Naive thymus-derived CD4-positive, alpha-beta T cell (primary cell): ENCODE measurements at places on chromosomes 12 and 14. TPM values are rescaled to one million over a fixed set of nuclear protein-coding genes. Genes with fewer than 3 reads are reported as not detected.

The NYNRIN gene
- total RNA-seq = 0.14 TPM

GRCh38 chr14:78088916-78089315 lies 81.3 kb upstream of the NRXN3 start:
- DNase-seq = no peak

- no peak for DNase-seq
Observed at GRCh38 chr12:121678716-121679300, 9.4 kb upstream of the MORN3 start.

- peak; percentile 59 for DNase-seq
Observed at GRCh38 chr12:103928682-103929045, 1.5 kb upstream of the HSP90B1 start.

The PRH2 gene
- not detected for total RNA-seq

The MEG3 gene
- total RNA-seq = not detected

- no peak for DNase-seq
Observed at GRCh38 chr14:72573725-72574417, 320.0 kb downstream of the DPF3 start.

DNA sequence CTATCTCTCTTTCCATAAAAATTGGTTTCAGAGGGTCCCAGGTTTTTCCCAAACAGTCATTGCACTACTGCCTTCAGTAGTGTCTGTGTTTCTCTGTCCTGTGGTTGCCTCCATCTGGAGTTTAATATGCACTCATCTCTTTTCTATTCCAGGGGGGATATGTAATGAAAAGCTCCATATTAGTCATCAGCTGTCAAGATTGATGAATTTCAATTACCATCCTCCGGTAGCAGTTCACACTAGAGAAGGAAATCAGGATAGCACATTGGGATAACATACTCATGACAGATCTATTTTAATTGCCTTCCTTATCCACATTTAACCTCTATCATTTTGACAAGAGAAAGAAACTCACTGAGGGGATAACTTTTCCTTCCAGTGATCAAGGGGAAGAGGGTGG lies 589.0 kb upstream of the SEL1L start:
- DNase-seq = no peak

- no peak for DNase-seq
Observed at GRCh38 chr14:37061697-37062096, 110.7 kb downstream of the SLC25A21 start.

DNA sequence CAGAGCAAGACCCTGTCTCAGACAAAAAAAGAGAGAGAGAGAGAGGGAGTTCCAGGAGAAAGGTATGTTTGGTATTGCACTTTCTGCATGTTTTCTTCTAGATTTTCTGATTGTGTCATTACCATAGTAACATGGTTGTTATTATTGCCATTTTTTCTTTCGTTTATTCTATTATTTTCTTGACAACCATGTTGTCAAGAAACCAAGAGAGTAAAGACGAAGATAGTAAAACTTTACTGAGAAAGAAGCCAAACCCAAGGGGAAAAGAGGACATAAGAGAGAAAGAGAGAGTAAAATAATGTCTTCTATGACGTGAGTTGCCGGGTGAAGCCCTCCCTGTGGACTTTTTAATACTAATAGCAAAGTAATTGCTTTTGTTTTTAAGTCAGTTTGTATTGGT lies 1186.0 kb upstream of the SEL1L start:
- no peak for DNase-seq

DNA sequence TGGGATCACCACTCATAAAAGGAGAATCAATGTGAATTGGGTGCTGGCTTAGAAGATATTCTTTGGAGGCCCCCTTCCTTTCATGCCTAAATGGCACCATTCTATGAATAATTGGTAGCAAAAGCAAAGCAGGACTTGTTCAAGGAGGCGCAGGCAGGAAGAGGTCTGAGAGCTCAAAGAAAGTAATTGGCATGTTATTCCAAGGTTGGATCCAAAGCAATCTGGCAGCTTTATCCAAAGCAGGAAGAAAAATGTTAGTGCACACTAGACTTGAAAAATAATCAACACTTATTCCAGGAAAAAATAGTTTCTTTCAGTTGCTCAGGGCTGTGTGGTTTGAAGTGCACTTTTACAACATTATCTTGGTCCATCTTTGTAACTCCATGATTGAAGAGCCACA lies 326.4 kb downstream of the NUAK1 start:
- no peak for DNase-seq

The TPH2 gene
- 0.16 TPM for total RNA-seq

DNA sequence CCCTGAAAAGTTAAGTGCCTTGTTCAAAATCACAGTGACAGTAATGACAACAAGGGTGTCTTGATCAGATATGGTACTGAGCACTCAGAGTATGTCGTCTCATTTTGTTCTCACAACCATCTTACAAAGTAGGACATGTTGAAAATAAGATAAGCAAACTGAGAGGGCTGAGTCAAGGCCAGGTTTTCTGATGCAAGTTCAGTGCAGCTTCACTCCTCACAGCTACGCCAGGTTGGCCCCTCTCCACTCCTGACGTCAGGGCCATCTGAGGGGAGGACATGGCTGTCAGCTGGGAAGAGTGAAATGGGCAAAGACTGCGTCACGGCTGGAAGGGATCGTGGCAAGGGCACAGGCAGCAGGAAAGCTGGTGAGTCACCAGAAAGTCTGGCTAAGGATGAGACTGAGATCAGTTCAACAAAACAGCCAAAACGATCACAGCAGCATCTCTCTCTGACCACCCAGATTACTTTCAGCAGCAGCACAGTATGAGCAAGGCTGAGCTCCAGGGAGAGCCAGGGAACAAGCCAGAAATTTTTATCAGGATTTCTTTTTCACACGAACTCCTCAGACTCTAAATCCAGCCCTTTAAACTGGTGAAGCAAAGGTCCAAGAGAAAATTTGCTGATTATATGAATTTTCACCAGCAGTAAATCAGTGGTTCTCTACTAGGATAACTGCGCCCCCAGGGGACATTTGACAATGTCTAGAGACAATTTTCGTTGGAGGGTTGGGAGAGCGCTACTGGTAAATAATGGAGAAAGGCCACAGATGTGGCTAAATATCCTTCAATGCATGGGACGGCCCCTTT lies 297.9 kb upstream of the AMIGO2 start:
- no peak for DNase-seq

DNA sequence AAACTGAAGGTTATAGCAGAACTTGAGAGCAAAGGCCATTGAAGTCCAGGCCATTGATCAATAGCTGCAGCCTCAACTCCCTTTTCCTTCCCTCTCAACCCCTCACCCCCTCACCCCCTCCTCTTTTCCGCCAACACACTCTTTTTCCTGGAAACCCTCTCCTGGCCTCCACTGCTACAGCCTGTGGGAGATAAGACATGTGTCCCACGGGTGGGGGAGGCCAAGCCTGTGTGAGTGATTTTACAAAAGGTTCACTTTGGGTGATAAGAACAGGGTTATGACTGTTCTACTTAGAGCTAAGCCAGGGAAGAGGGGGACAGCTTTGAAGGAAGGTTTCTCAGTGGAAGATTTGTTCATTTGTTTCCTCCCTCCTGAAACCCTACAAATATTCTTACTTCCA lies 9.2 kb upstream of the FGF23 start:
- no peak for DNase-seq

The XPOT gene
- total RNA-seq = 117 and 118 TPM in 2 replicates

GRCh38 chr12:124577986-124578385 lies 10.6 kb upstream of the NCOR2 start:
- DNase-seq = no peak

DNA sequence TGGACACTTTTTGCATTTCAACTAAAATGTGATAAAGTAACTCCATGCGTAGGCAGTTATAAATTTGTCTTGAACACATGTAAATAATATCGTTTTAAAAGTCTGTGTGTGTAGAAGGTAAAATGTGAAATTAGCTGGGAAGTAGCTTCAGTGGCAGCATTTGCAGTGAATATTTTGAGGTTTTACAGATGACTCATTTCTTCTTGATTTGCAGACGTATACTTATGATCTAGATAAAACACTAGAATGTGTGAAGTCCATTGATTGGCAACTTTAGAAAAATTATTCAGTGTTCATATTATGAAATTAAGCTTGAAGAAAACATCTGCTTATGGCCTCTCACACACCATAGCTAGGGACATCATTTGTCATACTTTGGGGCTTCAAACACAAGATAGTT lies 788.6 kb upstream of the NOVA1 start:
- DNase-seq = no peak

The KLRC3 gene
- not detected for total RNA-seq

DNA sequence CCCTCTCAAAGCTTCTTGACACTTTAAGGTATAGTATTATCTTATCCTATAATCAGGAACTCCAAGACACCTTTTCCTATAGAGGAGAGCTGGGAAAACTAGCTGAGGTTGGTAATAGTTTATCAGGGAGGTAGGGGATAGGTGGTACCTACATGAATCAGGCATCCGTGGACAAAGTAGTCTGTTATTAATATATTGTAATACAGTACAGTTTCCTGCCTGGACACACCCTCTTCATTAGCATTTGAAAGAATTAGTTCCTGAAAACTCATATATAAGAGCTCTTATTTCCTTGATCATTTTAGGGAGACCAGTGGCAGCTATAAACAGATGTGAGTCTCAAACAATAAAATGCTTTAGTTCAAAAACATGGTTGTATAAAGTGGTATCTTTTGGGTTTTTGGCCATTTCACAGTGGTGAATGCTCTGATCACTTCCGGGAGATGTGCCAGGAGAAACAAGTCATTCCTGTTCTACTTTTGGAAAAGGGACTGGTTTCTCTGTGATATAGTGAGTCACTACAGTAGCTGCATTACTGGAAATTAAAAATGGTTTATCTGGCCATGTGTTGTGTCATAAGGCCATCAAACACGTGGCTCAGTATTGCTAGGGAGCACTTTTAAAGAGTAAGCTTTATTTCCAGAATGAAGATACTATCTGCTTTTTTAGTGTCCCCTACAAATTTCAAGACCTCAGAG lies 98.1 kb downstream of the KLRB1 start:
- DNase-seq = no peak

- no peak for DNase-seq
Observed at GRCh38 chr14:102417001-102417431, 54.3 kb downstream of the TECPR2 start.

The ADCY4 gene
- total RNA-seq = 6.2 TPM

DNA sequence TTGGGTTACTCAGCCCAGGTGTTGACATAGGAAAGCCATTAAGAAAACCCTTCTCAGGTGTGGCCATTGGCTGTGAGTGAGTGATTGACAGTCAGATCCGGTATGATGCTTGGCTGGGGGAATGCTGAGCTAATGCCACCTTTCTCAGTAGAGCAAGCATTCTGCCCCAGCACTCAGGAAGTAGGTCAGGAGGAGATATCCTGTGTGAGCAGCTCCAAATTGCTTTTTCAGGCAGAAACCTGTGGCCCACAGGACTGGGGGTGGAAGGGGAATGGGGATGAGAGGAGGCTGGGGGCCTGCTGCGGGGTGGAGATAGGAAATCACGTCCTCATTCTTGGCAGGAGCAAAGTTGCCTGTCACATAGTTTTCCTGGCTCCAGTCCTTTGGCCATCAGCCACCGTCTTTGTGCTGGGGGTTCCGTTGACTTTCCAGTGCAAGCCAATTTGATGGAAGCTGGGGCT lies 55.7 kb downstream of the NINJ2 start:
- DNase-seq = no peak

DNA sequence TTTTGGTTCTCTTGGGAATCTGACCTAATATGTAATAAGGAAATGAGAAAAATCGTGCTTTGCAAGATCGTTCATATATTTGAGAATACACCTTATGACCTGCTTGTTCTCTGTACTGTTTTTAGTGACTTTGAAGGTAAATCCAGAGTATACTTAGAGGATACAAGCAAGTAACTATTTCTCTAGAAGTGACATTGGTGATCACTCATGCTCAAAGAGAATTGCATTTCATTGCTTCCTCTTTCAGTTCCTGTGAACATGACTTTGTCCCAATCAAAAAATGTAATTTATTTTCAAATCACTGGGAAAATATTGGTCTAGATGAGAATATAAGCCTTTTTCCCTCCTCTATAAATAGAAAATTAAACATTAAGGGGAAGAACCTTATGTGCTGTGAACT lies 2.7 kb downstream of the KTN1 start:
- DNase-seq = no peak

- no peak for DNase-seq
Observed at GRCh38 chr12:124828264-124829007, 35.2 kb downstream of the SCARB1 start.

DNA sequence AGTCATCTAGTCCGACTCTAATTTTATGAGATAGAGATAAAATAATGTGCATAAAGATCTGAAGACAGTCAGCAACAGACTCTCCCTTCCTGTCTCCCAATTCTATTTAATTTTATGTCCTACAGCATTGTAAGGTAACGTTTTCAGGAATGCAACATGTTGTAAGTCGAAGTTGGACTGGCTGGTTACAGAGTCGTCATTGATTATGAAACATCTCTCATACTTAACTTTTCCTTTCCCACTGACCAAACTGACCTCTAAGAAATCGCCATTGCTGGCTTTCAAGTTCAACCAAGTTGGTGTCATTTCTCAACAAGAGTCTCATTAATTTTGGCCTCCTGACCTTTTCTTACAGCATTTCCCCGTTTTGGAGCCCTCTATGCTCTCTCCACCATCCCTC lies 4.9 kb upstream of the RIC8B start:
- no peak for DNase-seq
